ENCODE measurements at places on chromosomes 5 and 9.

DNA sequence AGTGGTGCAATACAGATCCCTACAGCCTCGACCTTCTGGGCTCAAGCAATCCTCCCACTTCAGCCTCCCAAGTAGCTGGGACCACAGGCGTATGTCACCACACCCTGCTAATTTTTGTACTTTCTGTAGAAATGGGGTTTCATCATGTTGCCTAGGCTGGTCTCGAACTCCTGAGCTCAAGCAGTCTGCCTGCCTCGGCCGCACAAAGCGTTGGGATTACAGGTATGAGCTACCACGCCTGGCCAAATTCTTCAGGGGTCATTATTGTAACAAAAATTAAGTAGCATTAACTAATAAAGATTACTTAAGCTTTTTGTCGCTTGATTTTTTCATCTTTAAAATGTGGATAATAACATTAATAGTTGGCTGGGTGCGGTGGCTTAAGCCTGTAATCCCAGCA lies 195.3 kb upstream of the IER5L start:
- no peak for DNase-seq

GRCh38 chr5:62340392-62340791 lies 34.4 kb downstream of the KIF2A start:
- peak; percentile 56 for DNase-seq

DNA sequence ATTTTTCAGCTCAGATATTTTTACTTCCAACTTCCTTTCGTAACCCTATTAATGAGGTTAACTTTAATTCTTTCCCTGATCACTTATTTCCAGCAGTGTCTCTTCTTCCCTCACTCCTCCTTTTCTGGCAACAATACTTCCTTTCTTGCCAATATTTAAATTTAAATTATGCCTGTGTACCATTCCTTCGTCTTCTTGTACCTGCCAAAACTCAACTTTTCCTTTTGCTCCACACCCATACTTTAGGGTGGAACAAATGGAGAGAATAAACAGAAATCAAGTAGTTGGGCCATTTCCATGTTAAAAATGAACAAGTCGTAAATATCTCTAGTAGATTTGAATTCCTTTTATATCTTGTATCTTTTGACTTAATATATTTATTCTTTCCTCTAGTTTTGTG lies 66.0 kb downstream of the FER start:
- no peak for DNase-seq

GRCh38 chr9:88233091-88233490 lies 94.8 kb upstream of the SPATA31C2 start:
- DNase-seq = no peak

- peak; percentile 56 for DNase-seq
These were observed 1.1 kb downstream of the CRAT start for GRCh38 chr9:129109537-129109903.

DNA sequence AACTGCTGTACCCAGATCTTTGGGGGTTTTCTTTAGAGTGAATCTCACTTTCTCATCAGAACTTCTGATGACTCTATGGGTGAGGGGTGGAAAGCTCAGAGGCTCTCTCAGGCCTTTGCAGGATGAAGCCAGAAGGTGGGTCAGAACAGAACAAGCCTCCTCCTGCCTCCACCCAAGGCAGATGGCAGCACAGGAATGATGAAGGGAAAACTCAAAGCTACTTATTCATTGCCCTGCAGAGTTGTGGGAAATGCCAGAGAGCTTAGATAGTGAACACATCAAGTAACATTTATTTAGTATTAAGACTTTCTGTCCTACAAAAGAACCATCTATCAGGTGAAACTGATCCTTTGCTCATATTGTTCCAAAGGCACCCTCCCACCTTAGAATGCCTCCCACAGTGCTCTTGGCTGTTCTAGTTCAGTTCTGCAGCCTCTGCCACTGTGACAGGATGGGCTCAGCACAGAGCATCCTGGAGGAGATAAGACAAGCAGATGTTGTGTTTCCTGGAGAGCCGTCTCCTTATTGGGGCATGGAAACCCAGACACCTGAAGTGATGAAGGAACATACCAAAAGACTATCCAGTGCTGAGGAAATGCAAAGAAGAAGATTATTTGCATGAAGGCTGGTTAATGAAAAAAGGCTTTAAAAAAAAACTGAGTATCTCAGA lies 146.6 kb downstream of the ADAMTS12 start:
- DNase-seq = no peak

DNA sequence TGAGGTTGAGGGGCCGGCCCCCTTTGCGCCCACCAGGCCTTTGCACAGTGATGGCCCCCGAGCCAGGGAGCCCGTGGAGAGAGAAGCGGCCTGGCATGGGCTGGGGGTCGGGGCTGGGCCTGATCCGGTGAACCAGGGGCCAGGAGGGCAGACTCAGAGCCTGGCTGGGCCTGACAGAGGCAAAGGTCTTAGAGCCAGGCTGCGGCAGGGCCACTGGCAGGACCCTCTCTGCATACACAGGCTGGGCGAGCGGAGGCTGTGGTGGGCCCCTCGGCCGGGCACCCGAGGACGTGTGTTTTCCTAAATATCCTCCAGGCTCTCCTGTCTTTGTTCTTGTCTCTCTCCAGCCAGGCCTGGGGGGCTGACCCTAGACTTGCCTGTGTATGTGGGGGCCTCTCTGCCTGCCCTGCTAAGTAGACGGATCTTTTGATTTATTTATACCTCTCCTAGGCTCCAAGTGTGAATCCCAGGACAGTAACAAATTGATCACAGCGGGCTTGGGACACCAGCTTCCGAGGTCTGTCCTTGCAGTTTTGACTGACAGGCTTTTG lies 933 bp downstream of the NEK6 start:
- no peak for DNase-seq

DNA sequence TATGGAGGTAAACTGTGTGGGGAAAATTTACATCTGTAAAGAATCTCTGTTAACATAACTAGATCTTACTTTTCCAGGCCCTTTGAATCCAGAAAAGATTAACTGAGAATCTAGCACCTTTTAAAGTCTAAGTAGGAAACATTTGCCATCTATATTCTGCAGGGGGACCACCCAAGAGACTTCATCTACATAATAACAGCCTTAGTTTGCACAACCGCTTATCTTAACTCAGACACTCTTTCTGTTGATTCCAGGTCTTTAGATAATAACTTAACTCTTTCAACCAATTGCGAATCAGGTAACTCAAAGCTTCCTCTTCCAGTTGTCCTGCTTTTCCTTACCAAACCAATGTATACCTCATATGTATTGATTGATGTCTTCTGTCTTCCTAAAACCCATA lies 53.4 kb downstream of the GDNF start:
- DNase-seq = no peak

- no peak for DNase-seq
These were observed 195.4 kb downstream of the MPDZ start for GRCh38 chr9:13083963-13084528.

DNA sequence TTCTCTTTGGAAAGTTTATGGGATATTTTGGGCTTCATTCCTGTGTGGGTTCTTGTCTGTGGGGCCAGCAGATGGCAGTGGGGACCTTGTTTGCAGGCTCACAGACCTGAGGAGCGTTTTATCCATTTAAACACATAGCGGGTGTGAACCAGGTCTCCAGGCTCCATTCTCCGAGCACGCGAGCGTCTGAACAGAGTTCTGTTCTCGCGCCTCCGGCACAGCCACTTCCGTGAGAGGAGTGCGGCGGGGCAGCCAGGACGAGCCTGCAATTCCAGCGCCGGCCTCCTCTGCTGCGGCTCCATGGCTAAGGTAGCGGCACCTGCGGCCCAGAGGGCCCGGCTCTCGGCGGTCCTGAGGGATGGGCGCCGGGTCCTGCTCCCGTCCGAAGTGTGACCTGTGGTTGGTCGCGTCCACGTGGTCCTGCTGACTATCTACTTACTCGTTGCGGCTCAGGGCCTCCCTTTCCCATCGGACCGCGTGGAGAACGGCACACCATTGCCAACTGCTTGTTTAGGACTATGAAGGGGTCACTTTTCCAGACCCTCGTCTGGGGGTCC lies 7.3 kb downstream of the NRARP start:
- peak; percentile 55 for DNase-seq

- no peak for DNase-seq
These were observed 32.6 kb downstream of the CORO2A start for GRCh38 chr9:98159790-98160189.

DNA sequence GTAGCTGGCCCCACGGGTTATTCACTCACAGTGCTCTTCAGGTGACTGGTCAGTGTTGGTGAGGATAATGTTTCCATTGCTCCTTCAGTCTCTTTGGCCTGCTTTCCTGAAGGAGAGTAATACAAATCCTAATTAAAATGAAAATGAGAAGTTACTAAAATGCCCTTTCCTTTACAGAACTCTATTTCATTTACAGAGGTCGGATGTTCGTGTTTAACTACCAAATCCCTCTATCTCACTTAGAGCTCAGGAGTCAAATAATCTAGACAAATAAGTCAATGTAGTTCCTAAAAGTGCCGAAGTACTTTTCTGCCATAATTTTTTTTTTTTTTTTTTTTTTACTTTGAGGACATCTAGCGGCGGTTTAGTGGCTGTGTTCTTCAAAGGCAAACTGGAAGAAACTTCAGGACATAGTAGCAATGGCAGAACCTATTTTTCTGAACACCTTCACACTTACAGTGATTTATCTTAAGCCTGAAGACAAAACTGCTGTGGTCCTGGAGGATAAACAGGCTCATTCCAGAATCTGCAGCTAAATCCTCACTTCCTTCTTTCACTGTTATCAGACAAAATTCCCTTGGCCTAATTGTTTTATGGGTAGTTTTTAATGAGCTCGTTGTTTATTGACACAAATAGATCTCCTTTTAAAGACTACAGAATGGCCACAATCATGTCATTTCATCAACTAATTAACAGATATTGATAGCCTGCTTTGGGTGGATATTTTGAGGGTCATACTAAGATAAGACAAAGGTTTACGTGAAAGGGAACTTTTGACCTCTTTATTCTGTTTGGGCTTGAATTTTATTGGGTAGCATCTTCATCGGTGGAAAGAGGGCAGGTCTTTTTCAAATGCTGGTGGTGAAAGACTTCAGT lies 207.6 kb upstream of the DMRTA1 start:
- DNase-seq = peak; percentile 29

DNA sequence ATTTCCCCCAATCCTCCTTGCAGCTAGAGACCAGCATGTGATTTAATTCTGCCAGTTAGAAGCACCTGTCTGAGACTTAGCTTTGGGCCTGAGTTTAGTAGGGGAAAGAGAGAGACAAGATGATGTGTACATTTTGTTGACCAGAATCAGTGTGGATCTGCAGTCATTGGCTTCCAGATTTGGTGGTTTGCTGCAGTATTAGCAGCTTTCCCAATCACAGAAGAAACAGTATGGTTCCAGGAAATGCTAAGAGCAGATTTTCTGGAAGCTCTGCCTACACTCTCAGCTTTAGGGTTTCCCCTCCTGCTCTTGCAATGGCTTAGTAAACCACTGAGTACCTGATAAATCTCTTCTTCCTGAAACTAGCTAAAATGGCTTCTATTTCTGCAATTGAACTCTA lies 48.8 kb upstream of the FREM1 start:
- no peak for DNase-seq

GRCh38 chr9:1994180-1994579 lies 21.0 kb upstream of the SMARCA2 start:
- no peak for DNase-seq

DNA sequence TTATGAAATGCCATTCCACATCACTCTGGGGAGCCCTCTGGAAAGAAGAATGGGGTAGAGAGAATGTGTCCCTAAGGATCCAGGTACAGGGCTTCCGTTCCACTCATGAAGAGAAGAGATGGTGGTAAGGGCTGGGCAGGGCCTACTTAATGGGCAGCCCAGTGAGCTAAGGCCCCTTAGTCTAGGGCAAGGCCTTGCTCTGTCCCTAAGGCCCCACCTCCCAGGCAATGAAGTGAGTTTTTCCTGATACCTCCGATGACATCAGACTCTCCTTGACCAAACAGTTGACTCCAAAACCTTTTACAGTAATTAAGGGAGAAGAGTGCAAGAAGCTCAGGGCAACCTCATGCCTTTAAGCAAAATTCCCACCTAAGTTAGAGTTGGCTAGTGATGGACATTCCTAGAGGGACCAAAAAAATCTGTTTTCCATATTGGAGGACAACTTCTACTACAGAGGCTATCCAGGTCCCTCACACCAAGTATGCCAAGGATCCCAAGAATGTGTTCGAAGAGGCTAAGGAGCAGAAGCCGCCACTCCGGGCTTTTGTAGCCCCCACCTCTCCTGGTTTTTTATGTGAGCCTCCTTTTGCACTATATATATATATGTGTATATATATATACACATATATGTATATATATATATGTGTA lies 5.9 kb downstream of the KLF9 start:
- no peak for DNase-seq

- DNase-seq = peak; percentile 18
These were observed 28.7 kb downstream of the DIAPH1 start for GRCh38 chr5:141590127-141590526.

DNA sequence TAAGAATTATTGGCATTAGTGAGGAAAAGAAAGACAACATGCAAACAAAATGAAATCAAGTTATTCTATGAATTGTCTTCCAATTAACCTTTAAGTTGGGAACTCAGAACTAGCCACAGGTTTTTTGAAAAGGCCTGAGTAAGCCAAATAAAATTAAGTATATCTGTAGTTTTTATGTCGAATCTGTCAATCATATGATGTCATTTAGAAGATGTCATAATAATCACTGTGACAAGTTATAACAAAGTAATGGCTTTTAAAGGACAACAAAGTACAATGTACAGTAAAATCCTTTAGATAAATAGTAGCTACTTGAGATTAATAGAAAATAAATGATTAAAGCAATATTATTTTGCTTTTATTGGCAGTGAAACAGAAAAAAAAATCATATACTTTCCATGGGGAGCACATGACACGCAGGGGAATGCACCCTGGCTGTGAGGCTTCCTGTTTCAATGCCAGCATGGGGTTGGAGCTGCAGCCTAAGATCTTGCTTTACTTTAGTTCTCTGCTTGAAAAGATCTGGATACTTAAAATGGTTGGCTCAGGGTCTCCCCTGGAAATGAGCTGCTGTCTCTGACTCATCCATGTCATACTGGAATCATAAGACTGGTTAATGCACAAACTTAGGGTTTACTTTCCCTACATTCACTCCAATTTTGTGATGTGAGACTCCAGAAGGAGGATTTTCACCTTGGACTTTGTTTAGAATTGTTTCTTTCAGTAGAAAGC lies 284.3 kb downstream of the TAF11L14 start:
- DNase-seq = no peak

DNA sequence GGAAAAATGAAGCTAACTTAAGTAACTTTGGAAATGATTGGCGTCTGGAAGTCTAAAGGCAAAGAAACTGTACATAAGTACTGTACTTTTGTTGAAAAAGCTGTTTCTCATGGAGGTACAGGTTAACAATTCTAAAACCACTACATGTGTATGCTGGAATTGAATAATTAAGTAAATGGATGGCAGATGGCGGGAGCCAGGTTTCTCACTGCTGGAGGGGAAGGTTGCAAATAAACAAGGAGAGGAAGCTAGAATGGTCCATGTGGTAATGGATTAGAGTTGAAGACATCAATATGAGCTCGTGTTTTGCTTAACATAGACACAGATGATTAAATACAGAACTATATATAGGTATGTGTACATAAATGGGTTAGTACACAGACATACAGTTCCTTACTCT lies 43.2 kb upstream of the ASTN2 start:
- DNase-seq = no peak

Measured in erythroblast (primary cell).